ENCODE measurements at places on chromosomes 4 and X.

- DNase-seq: no peak
Observed at GRCh38 chr4:16759931-16760582, 138.4 kb downstream of the LDB2 start.

GRCh38 chr4:89204624-89205023 lies 93.3 kb downstream of the TIGD2 start:
- no peak for DNase-seq

GRCh38 chr4:151202851-151203455 lies 74.0 kb upstream of the PRSS48 start:
- DNase-seq: no peak

- DNase-seq: no peak
Observed at GRCh38 chr4:59247032-59247431, 1953.1 kb upstream of the ADGRL3 start.

DNA sequence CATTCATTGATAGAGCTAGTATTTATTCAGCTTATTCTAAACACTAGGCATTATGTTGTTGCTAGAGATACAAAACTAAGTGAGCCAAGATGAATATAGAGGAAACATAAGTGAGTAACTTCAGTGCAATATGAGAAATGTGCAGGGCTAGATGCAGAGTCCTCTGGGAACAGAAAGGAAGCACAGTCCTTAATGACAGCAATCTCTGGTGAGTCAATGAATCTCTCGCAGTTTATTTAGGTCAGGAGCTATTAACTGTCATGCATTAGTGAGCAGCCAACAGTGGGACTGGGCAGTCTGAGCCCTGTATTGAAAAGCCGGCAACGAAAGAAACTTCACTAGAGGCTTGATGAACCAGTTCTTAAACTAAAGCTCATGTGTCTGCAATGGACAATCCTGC lies 598.1 kb upstream of the MAGEB2 start:
- DNase-seq: no peak

- no peak for DNase-seq
Observed at GRCh38 chrX:94329182-94329581, 655.2 kb downstream of the FAM133A start.

DNA sequence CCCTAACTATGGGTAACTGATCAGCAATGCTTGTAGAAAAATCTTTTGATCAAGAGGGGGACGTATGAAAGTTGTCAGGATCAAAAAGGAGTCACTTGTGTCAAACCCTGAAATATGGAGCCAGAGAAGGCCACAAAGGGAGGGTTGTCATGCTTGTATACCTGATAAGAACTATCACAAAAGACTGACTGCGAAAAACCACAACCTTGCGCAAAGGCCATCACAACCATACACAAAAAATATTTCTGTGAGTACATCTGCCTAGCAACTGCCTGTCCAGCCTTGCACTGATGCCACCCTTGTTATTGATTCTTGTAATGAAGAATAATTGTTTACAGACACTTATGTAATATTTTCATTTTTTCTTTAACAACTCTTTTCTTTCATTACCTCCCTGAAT lies 22.8 kb upstream of the EIF4E start:
- no peak for DNase-seq

- no peak for DNase-seq
Observed at GRCh38 chr4:52037689-52038102, 403 bp downstream of the SGCB start.

DNA sequence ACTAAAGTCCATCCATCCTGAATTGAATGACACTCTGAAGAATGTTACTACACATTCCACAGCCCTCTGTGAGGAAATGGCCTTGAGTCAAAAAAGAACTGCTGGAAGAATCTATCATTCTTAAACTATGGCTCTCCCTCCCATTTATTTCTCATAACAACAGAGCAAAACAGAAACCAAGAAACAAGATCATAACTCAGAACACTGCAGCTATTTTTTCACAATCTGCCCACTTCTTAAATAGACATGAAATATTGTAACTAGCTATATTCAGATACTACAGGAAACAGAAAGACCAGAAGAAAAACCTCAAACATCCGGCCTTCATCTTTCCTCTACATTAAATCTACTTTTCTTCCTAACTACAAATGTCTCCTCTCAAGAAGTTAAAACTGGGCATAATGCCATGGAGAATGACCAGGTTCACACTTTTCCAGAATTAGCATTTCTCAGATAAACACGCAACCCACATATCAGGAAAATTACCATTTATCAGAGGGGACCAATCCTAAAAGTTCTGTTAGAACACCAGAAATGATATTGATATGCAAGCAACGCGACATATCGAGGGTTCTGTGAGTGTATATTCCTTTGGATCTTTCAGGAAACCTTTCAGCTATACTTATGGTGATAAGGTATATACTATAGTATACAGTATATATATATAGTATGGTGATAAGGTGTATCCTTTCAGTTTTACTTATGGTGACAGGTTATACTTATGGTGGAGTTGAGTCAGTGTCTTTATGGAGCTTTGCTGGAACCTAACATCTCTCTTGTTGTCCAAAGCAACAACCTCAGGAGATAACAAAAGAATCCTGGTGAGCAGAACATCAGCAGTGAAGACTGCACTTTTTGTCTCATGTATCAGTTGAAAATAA lies 60.4 kb upstream of the IRF2 start:
- no peak for DNase-seq

DNA sequence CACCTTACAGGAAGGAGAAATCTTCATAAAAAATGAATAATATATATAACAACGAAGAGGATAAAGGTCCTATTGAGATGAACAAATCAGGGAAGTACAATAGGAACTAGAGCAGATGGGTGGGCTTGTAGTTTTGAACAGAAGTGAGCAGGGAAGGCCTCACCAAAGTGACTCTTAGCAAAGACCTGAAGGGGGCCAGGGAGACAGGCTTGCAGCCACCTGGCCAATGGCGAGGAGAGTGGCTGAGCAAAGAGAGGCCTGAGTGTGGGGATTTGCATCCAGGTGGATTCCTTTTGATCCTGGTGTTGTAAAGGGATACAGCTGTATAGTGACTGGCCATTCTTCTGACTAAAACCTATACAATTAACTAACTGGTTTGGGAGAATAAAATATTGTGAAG lies 354.1 kb downstream of the CAMK2D start:
- no peak for DNase-seq

DNA sequence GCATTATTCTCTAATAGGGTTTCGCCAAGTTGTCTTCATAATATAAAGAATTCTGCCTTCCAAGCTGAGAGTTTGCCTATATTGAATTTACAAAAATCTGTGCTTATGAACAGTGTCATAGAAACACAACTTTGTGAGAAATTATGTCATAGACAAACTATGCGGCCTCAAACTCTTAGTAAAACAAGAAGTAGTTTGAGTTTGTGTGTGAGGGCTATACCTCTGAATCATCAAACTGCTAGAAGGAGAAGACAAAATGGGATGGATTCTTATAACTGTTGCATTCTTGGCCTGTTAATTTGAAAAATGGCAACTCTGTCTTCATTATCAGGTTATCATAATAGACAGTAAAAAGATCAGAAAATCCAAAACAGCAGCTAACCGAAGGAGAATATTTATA lies 46.1 kb upstream of the NAP1L5 start:
- no peak for DNase-seq

- no peak for DNase-seq
Observed at GRCh38 chrX:70332600-70332999, 42.7 kb downstream of the KIF4A start.

DNA sequence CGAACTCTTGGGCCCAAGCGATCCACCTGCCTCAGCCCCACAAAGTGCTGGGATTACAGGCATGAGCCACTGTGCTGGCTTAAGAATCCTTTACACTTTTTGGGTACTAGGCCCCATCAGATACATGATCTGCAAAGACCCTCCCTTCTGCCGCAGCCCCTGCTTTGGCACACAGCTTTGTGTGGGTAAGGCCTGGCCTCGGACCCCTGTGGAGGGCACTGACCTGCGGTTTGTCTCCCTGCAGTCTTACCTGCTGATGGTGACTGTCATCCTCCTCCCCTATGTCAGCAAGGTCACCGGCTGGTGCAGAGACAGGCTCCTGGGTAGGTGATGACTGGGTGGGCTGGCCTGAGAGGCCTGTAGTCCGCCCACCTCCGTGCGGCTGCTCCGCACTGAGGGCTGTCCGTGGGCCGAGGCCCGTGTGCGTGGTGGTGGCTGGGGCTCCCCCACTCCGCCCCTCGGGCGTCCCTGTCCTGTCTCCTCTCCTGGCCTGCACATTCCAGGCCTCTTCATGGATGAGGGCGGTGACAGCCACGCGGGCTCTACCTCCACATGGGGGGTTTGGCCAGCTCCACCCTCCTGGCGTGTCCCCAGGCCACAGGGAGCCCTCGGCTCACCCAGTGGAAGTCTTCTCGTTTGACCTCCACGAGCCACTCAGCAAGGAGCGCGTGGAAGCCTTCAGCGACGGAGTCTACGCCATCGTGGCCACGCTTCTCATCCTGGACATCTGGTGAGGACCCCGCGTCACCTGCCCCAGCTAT lies 18.0 kb downstream of the DGKQ start:
- no peak for DNase-seq

- DNase-seq: no peak
Observed at GRCh38 chr4:36332023-36332781, 50.8 kb downstream of the DTHD1 start.

- no peak for DNase-seq
Observed at GRCh38 chr4:80948995-80949394, 81.5 kb upstream of the BMP3 start.

GRCh38 chr4:27819246-27819645 lies 958.6 kb downstream of the STIM2 start:
- DNase-seq: no peak

GRCh38 chr4:94588896-94589693 lies 137.4 kb downstream of the PDLIM5 start:
- no peak for DNase-seq

- no peak for DNase-seq
Observed at GRCh38 chr4:40515037-40515397, 114.6 kb downstream of the RBM47 start.

GRCh38 chrX:63350465-63350877 lies 661 bp downstream of the SPIN4 start:
- no peak for DNase-seq

GRCh38 chrX:21932292-21933002 lies 8.1 kb upstream of the SMS start:
- no peak for DNase-seq

- no peak for DNase-seq
Observed at GRCh38 chr4:61614231-61614630, 414.1 kb downstream of the ADGRL3 start.
